ENCODE measurements at places on chromosomes 7 and 10. TPM values are rescaled to one million over a fixed set of nuclear protein-coding genes. Genes with fewer than 3 reads are reported as not detected.

STRIP2 gene
- 27.5 TPM for total RNA-seq

CPED1 gene
- 23.4 TPM for total RNA-seq

CHAT gene
- total RNA-seq = not detected

LRRC4 gene
- 3.1 TPM for total RNA-seq

LBX1 gene
- total RNA-seq = not detected

PALD1 gene
- 4.8 TPM for total RNA-seq

AKR1C2 gene
- 20.4 TPM for total RNA-seq

DNA sequence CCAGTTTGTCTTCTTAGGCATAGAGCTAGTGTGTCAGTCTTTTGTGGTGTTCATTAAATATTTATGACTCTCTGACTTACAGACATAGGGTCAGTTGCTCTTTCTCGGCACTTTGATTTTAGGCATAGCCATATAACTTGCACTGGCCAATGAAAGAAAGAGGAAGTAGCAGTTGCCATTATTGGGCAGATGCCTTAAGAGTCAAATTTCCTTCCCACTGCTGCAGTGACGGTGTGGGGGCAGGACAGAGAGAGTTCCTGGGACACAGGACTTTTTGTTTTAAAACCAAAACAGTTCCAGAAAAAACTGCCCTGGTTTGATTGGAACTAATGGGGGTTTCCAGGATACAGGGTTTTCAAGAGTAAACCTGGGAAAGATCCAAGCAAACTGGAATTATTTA is 60.2 kb upstream of the PHF14 start:
- no peaks in the 10 kb centered on the region for H3K27me3 ChIP-seq
- no peaks in the 10 kb centered on the region for H3K4me1 ChIP-seq
- DNase-seq = no peak
- no peak overlapping the region for H3K4me3 ChIP-seq

GRCh38 chr7:11609096-11609670 is 222.8 kb downstream of the THSD7A start:
- H3K27ac ChIP-seq = no peak overlapping the region
- H3K27me3 ChIP-seq = no peaks in the 10 kb centered on the region
- no peak for DNase-seq
- H3K4me3 ChIP-seq = no peak overlapping the region
- H3K36me3 ChIP-seq = no peaks in the 10 kb centered on the region

DNA sequence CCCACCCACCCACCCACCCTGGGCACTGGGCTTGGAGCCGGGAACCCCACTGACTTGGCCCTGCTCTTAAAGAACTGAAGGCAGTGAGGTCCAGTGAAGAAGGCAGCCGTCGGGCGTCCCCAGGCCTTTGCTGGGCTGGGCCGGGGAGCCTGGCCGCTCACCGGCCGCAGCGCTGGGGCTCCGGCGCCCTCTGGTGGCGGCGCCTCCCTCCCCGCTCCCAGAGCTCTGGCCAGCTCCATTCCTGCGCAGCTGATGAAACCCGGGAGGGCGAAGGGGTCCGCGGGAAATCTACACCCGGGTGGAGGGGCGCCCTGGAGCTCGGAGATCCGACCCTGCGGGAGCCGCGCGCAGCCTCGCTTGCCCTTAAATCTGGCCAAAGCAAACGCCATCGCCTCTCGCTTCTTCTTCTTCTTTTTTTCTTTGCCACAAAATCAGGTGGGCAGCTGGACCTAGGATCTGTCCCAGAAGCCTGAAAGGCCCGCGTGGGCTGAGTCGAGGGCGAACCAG is 1.7 kb upstream of the CXCL12 start:
- no peaks in the 10 kb centered on the region for H3K36me3 ChIP-seq
- H3K4me1 ChIP-seq = peaks cover 22% of the 10 kb centered on the region
- no peaks in the 10 kb centered on the region for H3K27me3 ChIP-seq
- no peak overlapping the region for H3K4me3 ChIP-seq
- peak; percentile 79 for DNase-seq

GRCh38 chr10:48251525-48252353 is 22.8 kb downstream of the FRMPD2 start:
- no peaks in the 10 kb centered on the region for H3K27me3 ChIP-seq
- H3K4me1 ChIP-seq = peaks cover 20% of the 10 kb centered on the region
- no peak overlapping the region for H3K27ac ChIP-seq
- no peak for DNase-seq

GRCh38 chr10:112524641-112525040 is 77.6 kb downstream of the VTI1A start:
- H3K4me3 ChIP-seq = no peak overlapping the region
- DNase-seq = no peak

- no peaks in the 10 kb centered on the region for H3K27me3 ChIP-seq
- peaks cover 42% of the 10 kb centered on the region for H3K4me1 ChIP-seq
- DNase-seq = no peak
- no peaks in the 10 kb centered on the region for H3K36me3 ChIP-seq
- H3K4me3 ChIP-seq = peak overlapping the region; percentile 62
Observed at GRCh38 chr7:128410451-128410753, 620 bp upstream of the IMPDH1 start.

GRCh38 chr7:41788556-41788955 is 85.7 kb upstream of the INHBA start:
- no peaks in the 10 kb centered on the region for H3K27me3 ChIP-seq
- no peak overlapping the region for H3K4me3 ChIP-seq
- no peak overlapping the region for H3K27ac ChIP-seq

- H3K27ac ChIP-seq = no peak overlapping the region
- no peak overlapping the region for H3K4me3 ChIP-seq
- DNase-seq = no peak
- no peaks in the 10 kb centered on the region for H3K27me3 ChIP-seq
- no peaks in the 10 kb centered on the region for H3K36me3 ChIP-seq
Observed at GRCh38 chr7:18771834-18772566, 276.5 kb downstream of the HDAC9 start.

GRCh38 chr10:68594405-68594804 is 34.3 kb downstream of the TET1 start:
- H3K4me1 ChIP-seq = peaks cover 15% of the 10 kb centered on the region
- H3K27ac ChIP-seq = no peak overlapping the region
- DNase-seq = no peak
- no peak overlapping the region for H3K4me3 ChIP-seq
- H3K36me3 ChIP-seq = no peaks in the 10 kb centered on the region

GRCh38 chr10:90993340-90993739 is 72.5 kb upstream of the ANKRD1 start:
- H3K4me3 ChIP-seq = no peak overlapping the region
- H3K4me1 ChIP-seq = peaks cover 5% of the 10 kb centered on the region

- no peak overlapping the region for H3K27ac ChIP-seq
- H3K27me3 ChIP-seq = peaks cover 60% of the 10 kb centered on the region
- H3K4me1 ChIP-seq = peaks cover 26% of the 10 kb centered on the region
- peak overlapping the region; percentile 53 for H3K4me3 ChIP-seq
- peak; percentile 78 for DNase-seq
- H3K36me3 ChIP-seq = no peaks in the 10 kb centered on the region
Observed at GRCh38 chr10:102229810-102230263, 3.7 kb downstream of the ELOVL3 start.

DNA sequence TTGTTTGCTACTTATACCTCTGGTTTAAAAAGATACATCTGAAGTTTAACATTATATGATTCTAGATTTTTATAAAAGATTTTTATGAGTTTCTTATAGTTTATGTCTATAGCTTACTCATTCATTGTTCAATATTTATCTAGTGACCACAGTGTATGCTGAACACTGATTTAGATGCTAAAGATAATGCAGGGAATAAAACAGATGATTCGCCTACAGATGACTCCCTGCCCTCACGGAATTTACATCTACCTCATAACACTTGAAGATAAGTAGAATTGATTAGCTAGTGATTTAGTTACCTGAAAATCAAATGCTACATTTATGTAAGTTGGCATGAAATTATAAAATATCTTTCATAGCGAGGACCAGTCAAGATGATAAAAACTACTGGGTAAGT is 105.8 kb downstream of the HIPK2 start:
- no peak overlapping the region for H3K4me3 ChIP-seq
- H3K36me3 ChIP-seq = no peaks in the 10 kb centered on the region
- DNase-seq = no peak
- peaks cover 42% of the 10 kb centered on the region for H3K4me1 ChIP-seq
- no peak overlapping the region for H3K27ac ChIP-seq

GRCh38 chr10:106302961-106303360 is 861.5 kb downstream of the SORCS1 start:
- H3K36me3 ChIP-seq = no peaks in the 10 kb centered on the region
- H3K27me3 ChIP-seq = no peaks in the 10 kb centered on the region
- DNase-seq = no peak
- no peak overlapping the region for H3K27ac ChIP-seq
- H3K4me3 ChIP-seq = no peak overlapping the region

- H3K4me3 ChIP-seq = no peak overlapping the region
- H3K27me3 ChIP-seq = no peaks in the 10 kb centered on the region
- H3K4me1 ChIP-seq = peaks cover 18% of the 10 kb centered on the region
- no peak for DNase-seq
- no peak overlapping the region for H3K27ac ChIP-seq
- H3K36me3 ChIP-seq = no peaks in the 10 kb centered on the region
Observed at GRCh38 chr10:96671211-96671890, 49.0 kb downstream of the PIK3AP1 start.

Data from heart right ventricle (tissue), 16 donors.